Stimulated activated memory B cell treated with anti-CD40 and anti-IgM and Interleukin-4, amounts not matched to agents 10 μg/mL and 1 μg/mL and 100 μg/mL, for 72 hours (primary cell): ENCODE measurements at places on chromosomes 3 and 15.

GRCh38 chr3:156732261-156732660, 57.9 kb downstream of the TIPARP start:
- no peak for ATAC-seq

GRCh38 chr3:23884481-23884880, 32.3 kb downstream of the NKIRAS1 start:
- no peak for ATAC-seq

GRCh38 chr15:73926219-73927002, at the start of gene LOXL1:
LOXL1 (plus strand) TSS chr15:73926462; CDS start chr15:73926784, 322 bp downstream.
- ATAC-seq = no peak

- ATAC-seq = no peak
Observed at GRCh38 chr3:192608726-192609600, 118.4 kb downstream of the FGF12 start.

DNA sequence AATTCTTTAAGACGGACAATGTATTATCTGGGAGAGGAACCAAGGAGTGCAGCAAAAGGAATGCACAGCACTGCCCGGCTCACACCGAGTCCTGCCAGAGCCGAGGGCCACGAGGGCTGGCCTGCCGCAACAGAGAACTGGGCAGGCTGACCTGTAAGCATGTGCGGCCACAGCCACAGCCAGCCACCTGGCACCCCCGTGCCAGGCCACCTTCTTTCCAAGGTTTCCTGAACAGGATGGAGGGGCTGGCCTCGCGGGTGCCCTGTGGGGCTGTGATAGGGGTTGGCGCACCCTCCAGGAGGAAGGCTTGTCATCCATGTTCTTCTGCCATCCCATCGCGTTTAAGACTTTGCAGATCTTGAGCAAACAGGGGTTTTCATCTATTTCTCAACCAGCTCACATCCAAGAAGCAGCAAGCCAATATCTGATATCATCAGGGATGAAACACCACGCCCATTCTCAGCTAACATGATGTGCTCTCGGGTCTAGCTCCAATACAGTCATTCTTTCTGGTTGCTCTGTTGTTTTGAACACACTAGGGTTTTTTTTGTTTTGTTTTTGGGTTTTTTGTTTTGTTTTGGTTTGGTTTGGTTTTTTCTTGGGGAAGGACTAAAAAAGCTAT, 10.2 kb downstream of the CA12 start:
- ATAC-seq = no peak

GRCh38 chr3:149306751-149307434, 26.5 kb downstream of the TM4SF18 start:
- ATAC-seq = no peak

DNA sequence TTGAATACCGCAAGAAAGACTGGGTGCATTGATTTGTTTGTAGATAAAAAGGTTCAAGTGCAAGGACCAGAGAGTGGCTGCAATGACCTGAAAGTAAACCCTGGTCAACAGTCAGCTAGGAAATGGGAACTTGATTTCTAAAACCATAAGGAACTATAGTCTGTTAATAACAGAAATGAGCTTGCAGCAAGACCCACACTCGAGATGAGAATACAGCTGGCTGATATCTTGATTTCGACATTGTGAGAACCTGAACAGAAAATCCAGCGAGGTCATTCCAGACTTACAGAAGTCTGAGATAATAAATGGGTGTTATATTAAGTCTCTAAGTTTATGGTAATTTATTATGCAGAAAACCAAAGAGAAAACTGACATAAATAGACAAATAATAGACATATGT, 177.3 kb downstream of the NFKBIZ start:
- ATAC-seq = no peak

DNA sequence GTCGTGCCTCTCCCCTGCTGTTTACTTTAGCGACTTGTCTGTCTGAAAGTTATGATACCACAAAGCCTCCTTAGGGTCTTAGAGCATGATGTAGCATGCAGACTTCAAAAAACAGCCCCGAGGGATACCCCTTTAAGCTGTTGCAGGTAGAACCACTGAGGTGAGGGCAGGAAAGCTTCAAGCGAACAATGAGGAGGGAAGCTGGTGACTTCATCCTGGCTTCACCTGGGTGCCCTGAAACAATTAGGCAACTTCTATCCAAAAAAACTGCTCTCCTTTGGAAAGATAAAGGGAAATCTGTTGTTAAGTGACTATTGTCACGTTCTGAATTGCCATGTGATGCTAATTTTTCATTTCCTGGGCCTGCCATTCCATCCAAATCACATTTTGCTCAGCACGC, 231.6 kb downstream of the SOX2 start:
- no peak for ATAC-seq

DNA sequence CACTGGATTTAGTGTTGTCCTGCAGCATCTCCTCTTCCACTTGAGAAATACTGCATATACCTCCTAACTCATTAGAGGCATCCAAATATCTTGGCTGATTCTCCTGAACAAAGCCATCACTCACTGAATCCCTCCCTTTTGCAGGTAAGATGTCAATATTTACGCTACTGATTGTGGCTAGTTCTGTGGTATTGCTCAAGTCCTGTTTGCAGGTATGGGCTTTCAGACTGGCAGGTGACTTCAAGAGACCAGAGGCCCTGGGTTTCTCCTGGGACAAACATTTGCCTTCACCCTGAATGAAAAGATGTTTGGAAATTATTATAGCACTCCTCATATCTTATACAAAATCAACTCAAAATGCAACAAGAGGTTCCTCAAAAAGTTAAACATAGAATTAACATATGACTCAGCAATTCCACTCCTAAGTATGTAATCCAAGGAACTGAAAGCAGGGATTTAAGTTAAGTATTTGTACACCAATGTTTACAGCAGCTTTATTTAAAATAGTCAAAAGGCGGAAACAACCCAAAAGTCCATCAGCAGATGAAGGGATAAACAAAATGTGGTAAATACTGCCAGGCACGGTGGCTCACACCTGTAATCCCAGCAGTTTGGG, 18.6 kb downstream of the NEK4 start:
- no peak for ATAC-seq

DNA sequence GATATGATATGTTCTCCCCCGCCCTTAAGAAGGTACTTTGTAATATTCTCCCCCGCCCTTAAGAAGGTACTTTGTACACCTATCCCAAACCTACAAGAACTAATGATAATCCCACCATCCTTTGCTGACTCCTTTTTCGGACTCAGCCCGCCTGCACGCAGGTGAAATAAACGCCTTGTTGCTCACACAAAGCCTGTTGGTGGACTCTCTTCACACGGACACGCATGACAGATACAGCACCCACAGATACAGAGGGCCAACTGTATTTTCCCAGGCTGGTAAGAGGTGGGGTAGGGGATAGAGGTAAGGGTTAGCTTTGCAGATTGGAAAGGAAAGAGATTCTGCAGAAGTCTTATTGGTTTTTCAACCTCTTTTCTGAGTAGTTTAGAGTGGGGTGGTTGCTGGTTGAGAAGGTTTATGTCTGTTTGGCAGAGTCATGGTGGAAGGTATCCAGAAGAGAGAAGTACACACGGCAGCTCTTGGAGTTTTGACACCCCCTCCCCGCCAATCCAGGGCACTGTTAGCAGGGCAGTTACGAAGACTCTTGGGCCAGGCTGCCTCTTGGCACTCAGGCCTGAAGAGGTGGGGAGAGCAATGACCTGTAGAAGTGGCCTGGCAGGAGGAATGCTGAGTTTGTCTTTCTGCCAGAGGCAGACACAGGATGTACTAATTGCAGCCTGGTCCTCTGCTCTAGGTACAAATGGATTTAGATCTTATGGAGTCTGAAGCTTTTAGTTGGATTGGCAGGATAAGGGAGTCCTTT, 36.0 kb upstream of the IDH2 start:
- no peak for ATAC-seq

DNA sequence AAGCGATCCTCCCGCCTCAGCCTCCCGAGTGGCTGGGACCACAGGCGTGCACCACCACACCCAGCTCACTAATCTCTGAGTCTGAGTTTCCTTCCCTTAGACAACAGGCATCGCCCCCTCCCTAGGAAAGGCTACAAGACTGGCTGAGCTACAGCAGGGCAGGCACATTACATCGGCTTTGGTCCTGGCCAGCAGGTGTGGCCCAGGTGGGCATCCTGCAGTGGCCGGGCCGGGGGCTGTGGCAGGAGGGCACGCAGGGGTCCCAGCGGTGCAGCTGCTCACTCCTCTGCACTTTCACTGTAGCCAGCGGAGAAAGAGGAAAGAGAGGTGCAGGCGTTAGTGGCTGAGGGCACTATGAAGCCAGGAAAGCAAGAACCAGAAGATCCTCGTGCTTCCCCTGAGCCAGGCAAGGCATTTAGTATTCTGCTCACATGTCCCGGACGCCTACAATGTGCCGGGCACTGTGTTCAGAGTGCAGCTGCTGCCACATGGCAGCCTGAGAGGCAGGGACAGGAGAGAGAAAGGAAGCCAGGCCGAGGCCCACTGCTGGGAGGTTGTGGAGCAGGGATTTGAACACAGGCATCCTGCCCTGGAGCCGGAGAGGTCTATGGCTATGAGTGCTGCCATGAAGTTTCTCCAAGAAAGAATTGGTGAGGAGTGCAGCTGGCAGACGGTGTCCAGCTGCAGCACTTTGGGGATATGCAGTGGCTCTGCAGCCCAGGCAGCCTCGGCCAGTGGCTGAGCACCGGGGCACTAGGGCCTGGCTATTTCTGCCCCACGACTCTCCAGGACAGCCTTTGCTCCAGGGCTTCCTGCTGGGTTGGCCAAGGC, 22.3 kb downstream of the GRIP2 start:
- no peak for ATAC-seq

DNA sequence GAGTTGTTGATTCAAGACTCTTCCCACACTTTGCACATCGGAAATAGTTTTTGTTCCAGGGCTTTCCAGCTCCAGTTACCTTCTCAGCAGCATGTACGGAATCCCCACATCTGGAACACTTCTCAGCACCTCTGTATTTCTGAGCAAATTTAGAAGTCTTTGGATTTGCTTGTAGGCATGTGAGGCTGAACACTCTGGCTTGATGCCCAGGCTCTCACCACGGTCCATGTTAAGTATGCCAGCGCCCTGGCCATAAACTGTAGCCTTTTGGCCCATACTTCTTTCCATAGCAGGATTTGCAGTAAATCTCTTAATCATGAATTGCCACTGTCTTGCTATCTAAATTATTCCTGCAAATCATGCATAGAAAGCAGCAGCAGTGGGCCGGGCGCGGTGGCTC, 24.4 kb downstream of the ATP2C1 start:
- no peak for ATAC-seq

DNA sequence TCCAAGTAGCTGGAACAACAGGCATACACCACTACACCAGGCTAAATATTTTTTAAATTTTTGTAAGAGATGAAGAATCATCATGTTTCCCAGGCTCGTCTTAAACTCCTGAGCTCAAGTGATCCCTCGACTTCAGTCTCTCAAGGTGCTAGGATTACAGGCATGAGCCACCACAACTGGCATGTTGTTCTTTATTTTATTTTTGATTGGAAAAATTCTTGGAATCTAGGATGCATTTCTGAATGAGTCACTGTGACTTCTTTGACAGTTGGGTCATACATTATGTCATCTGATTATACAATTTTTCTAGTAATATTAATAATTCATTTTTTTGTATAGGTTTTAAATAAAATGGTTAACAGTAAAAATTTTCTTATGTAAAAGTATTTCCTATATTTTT, 870.2 kb downstream of the SI start:
- no peak for ATAC-seq

GRCh38 chr3:76570436-76571057, 469.4 kb upstream of the ROBO2 start:
- no peak for ATAC-seq

GRCh38 chr15:100707229-100707628, 104.8 kb downstream of the ASB7 start:
- no peak for ATAC-seq

GRCh38 chr3:108767253-108767652, 10.0 kb upstream of the RETNLB start:
- no peak for ATAC-seq

GRCh38 chr3:194482196-194482593, 4.6 kb downstream of the ATP13A3 start:
- no peak for ATAC-seq

GRCh38 chr3:160720123-160720746, 35.8 kb upstream of the PPM1L start:
- ATAC-seq = no peak

GRCh38 chr3:66195347-66195783, 25.4 kb upstream of the SLC25A26 start:
- no peak for ATAC-seq

GRCh38 chr15:41629463-41629862, 30.7 kb upstream of the MGA start:
- ATAC-seq = no peak

GRCh38 chr3:61876797-61877196, 315.4 kb downstream of the PTPRG start:
- no peak for ATAC-seq

DNA sequence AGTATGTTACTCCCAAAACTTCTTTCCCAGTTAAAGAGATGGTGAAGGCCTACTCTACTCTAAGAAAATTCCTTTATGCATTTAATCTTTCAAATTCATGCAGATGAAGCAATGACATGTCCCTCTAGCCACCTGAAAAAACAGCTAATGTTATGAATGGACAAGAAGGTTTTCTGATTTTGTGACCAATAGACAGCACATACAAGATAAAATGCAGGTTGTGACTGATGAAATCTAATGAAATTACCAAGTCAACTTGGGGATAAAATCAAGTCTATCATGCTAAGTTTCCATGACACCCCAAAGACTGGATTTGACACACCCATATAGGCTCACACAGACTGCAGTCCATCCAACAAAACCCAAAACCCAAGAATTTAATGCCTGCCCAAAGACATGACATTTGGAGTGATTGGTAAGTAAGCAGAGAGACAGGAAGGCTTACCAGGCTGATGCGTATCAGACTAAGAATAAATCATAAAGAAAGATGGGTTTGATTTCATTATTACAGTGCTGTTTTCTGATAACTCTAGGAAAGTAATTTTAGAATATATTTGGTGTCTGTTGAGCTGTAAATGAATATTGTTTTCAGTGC, 26.4 kb downstream of the CD47 start:
- no peak for ATAC-seq

GRCh38 chr3:190132371-190132770, 11.7 kb upstream of the P3H2 start:
- ATAC-seq = no peak

- peak; percentile 79 for ATAC-seq
Observed at GRCh38 chr15:85710340-85710842, 84.3 kb downstream of the KLHL25 start.

GRCh38 chr3:35721628-35722027, 82.3 kb downstream of the ARPP21 start:
- ATAC-seq = no peak

GRCh38 chr3:28042707-28043106, 198.7 kb upstream of the CMC1 start:
- no peak for ATAC-seq

DNA sequence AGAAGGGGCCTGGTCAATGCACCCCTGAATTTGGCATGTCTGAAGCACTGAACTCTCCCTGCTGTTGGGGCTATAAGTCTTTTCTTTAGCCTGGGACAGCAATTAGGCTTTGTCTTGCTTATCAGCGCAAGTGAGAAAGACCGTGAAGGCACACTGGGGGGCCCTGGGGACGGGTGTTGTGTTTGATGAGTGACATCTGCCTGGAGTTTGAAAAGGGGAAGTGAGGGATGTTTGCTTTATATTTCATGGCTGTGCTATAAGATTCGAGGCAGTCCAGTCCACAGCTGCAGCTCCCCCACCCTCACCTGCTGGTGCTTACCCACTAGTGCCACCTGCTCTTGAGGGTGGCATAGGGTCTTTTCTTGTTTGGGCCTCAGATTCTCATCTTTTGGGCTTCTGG, 44.8 kb downstream of the CEMIP start:
- peak; percentile 92 for ATAC-seq

- no peak for ATAC-seq
Observed at GRCh38 chr3:79846148-79846933, 78.5 kb upstream of the ROBO1 start.
